ENCODE measurements at places on chromosomes 3 and 15.

DNA sequence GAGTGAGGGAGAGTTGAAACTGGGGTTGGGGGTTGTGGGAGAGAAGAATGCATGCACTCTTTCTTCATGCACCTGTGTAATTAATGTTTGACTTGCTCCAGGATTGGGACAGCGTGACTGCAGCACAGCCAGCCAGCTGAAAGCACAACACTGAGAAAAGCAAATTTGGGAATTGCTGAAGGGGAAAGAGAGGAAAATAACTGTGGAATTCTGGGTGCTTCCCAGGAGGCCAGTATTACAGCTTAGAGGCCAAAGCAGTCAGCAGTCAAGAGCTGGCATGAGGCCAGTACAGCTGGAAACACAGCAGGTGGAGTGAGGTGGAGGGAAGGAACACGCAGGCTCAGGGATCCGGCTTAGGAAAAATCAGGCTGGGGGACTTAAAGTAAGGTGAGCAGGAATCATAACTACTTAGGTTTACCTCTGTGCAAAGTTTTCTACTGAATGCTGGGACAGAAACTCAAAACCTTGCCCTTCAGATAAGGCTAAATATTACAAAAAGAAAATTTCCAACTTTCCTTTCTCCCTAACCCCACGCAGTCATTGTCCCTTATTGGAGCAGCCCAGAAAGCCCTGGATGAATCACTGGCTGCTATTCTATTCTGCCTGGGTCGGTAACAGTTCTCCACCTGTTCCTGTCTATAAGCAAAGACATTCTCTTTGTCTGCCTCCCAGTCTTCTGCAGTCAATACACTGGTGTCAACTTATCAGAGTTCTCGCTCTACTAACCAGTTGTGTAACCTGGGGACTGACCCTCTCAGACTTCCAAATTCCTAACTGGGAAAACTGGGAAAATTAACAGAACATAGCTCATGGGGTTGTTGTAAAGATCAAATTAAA is 167.2 kb downstream of the MAGI1 start:
- no peak for DNase-seq

GRCh38 chr15:45203182-45203581 is 15.4 kb upstream of the SHF start:
- DNase-seq, result no peak

DNA sequence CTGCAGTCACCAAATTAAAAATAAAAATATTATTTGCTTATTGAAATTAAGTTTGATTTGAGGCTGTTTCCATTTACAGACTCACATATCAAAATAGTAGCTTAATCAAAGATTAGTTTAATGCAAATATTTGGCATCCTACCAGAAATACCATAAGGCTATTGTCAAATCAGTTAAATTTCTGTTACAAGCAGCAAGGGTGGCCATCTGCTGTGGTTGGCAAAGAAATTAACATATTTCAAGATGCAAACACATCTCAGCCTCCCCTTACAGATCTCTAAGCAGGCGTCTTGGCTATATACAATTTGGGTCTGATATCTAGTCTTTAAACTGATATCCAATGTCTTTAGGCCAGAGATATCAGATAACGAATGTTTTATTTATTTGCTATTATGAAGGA is 83.2 kb upstream of the NEDD4 start:
- no peak for DNase-seq

DNA sequence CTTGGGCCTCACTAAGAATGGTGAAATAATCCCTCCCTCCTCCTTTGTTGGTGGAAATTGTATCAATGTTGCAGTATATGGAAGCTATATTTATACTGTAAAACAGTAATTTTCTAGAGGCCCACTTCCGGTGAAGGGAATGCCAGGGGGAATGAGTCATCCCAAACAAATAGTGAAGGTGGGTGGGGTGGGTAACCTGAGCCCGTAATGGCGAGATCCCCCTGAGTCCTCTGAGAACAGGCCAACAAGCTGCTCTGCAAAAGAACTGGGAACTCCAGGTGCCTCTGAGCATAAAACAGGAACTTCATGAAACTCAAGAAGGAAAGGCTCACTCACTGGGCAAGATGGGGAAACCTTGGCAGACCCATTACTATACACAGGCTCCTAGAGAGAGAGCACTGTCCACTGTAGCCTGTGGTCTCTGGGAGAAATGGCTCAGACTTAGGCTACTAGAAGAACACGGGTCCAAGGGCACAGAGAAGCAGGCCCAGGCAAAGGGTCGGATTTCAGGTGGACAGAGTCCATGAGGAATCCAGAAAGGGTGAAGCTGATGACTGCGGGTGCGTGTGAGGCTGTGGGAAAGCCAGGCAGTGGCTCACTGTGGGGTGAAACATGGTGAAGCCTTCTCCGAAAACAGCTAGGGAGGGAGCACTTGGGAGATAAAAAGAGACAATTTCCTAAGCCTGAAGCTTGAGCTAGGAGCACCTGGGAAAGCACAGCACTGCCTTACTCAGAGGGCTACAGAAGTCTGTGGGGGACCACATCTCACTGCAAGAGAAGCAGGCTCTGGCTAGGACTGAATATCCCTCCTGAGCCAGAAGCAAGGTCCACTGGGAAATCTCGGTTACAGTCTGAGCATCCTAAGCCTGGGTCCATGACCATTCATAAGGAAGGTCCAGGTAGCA is 19.8 kb downstream of the LARP6 start:
- no peak for DNase-seq

DNA sequence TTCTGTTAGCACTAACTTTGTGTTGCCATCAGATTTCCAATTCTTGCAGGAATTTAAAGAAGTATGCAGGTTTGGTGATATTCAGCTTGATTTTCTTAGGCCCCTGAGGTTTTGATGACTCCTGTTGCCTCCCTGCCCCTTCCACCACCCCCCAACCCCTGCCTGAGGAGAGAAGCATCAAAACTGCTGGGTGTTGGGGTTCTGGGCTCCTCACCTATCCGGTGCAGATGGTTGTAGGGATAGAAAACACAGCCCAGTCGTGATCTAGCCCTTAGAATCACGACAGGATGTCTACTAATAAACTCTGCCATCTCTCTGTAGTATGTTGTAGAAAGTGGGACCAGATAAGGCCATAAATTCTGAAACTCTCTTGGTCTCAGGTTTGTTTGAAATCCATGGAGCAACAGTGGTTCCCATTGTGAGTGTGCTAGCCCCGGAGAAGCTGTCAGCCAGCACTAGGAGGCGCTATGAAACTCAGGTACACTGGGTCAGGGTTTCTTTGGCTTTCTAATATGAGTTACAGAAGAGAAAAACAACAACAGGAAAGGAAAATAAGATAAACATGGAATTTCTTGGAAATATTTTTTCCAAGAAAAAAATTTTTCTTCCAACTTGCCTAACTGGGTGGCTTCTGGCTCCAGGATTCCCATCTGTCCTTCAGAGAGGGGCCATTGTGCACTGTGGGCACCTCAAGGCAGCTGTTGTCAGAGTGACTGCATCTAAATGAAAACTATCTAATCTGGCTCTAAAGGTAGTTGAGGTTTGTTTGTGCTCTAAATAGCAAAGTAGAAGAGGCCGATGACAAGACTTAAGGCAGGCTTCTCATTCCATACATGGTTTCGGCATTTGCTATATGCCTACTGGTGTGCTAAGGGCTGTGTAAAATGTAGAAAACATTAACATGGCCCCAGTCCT is 8.7 kb downstream of the SRP14 start:
- no peak for DNase-seq

DNA sequence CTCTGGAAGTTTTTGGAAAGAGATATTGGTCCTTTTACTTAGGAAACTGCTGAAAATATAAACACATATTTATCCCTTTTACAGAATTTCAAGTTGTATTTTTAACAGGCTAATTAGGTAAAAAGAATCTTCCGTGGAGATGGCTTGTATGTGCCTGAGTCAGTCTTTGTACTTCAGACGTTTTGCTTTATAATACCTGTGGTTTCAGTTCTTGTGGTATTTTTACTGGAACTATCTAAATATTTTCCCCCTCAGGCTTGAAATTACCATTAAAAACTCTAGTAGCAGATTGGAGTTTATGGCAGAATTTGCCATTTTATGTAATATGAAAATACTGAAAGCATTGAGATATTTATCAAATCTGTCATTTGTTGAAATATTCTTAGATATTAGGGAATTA is 151.6 kb upstream of the CGNL1 start:
- no peak for DNase-seq

GRCh38 chr15:65085207-65085753 is 8.7 kb downstream of the KBTBD13 start:
- DNase-seq, result no peak

GRCh38 chr3:161251716-161252115 is 30.6 kb downstream of the NMD3 start:
- no peak for DNase-seq

DNA sequence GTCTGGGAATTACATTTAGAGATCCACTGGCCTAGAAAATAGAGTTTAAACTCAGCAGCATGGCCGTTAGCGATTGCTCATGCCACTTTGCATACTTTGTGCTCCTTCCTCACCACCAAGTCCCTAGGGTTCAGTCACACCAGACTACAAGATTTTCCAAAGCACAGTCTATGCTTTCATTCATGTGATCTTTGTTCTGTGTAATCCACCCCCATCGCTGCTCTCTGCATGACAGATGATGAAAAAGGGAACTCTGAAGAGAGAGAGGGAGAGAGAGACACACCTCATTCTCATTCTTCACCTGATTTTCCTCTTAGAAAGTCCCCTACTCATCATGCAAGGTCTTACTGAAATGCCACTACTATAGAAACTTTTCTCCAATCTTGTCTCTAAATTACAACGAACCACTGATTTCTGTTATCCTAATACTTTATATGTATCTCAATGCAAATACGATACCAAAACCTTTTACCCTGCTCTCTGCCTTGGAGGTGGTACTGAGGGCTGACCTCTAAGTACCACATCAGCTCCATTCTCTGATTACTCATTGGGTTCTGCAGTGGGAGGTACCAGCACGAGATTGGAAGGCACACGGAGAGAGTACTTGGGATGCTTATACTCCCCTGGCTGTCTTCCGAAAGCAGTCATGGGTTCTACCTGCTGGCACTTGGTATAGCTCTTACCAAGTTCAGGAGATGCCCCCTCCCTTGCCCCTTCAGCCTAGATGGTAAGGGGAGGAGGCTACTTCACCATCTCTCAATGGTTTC is 1.1 kb upstream of the PARP15 start:
- DNase-seq, result no peak

DNA sequence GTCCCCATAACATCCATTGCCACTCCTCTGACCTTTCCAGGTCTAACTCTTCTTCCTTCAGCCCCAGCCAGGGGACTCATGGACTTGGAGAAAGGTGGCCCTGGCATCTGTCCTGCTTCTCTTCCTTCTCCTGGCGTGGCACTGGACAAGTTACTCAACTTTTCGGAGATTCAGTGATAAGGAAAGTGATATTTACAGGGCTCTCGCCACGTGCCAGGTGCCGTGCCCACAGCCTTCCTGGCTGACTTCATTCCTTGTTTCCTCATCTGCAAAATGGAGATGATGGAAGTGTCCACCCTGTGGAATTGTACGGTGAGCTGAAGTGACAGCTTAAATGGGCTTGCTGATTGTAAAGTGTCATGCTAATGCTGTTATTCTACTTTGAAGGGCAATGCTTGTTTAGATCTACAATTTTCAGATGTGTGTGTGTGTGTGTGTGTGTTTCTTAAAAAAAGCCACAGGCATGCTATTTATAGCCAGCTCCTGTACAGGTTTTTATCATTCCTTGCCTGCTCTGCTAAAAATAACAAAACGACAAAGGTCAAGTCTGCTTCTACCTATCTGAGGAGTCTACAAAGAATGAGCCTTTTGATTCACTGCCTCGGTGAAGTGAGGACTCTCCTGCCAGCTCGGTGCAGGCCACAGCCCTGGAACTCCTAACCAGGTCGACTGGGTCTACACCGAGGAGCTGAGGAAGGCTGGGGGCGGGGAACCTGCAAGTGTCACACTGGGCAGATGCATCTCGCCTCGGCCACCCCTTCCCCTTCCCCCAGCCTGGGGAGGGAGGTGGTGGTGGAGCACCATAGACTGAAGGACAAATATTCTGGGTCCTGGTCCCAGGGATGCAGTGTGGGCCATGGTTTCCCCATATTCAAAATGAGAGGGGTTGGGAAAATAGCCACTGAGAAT is 11.4 kb upstream of the ATP2B2 start:
- DNase-seq, result no peak

GRCh38 chr3:10715886-10716285 is 100.1 kb upstream of the SLC6A11 start:
- no peak for DNase-seq

GRCh38 chr15:40911141-40911540 is 16.9 kb downstream of the VPS18 start:
- no peak for DNase-seq

DNA sequence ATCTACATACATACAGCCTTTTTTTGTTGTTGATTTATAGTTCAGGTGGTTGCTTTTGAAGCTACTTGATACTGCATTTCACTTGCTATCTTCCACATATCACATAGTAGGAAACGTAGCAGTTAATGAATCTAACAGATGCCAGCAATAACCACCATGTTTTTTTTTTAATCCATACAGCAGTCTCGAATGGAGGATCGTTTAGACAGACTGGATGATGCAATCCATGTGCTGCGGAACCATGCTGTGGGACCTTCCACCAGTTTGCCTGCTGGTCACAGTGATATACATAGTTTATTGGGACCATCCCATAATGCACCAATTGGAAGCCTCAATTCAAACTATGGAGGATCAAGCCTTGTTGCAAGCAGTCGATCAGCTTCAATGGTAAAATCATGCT is 123.2 kb upstream of the CGNL1 start:
- DNase-seq, result no peak

DNA sequence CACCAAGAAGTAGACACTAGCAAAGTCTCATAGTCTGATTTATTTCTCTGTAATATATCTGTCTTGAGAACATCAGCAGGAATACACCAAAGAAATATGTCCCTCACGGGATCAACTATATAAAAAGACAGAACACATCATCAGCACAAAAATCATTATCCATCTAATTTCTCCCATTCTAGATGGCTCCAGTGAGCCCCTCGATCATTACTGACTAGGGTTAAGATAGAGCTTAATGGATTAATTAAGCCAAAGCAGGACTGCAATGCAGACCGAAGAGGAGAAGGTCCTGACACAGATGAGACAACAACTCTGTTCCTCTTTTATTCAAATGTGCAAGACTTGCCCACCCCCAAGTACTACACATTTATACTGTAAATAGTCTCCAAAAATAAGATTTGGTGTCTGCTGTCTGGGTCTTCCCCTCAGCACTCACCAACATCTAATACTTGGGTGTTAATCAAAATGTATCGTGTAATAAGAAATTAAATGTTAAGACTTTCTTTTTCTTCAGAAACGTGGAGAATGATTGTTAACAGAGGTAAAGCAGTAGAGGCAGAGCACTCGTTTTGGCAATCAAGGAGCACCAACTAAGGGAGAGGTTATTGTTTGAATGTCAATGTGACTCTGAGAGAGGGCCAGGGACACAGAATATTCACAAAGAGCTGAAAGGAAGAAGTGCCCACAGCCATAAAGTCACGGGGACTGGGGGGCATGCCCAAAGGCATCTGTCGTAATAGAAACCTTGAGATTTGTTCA is 133.6 kb downstream of the TIGIT start:
- DNase-seq, result no peak

- DNase-seq, result no peak
Observed at GRCh38 chr3:70620367-70620766, 307.9 kb upstream of the MDFIC2 start.

DNA sequence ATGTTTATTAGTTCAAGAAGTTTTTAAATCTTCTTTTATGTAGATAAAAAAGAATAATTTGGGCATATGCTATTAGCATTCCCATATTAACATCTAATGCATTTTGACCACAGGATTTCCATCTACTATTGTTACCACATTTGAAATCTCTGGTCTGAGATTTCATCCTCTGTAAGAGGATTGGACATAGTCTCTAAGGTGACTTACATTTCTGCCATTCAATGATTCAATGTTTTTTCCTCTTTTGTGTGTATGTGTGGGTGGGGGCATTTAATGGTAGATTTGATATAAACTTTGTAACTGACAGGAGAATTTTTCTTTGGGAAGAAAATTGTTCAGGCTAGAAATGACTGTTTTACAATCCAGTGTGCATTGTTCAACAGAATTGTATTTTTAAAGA is 307.3 kb upstream of the RBMS3 start:
- DNase-seq, result no peak
